ENCODE measurements at places on chromosomes 12 and 14.

DNA sequence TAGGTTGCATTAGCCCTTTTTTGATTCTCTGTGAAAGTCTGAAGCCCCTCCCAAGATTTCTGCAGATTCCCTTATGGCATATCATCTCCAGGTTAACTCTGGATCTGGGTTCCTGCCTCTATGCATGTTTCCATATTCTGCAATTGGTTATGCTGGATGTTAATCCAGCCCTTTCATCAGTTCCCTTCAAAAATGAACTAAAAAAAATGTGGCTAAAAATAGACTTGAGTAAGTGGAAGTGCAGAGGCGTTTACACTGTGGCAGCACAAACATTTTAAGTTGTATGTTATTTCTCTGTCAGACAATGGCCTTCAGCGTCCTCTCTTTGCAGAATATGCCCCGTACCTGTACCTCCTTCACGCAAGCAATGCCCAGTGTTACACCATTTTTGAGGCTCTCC lies 11.4 kb downstream of the MGST1 start:
- no peak for DNase-seq

- no peak for DNase-seq
Measured at GRCh38 chr12:91603060-91603459, 420.4 kb upstream of the DCN start.

DNA sequence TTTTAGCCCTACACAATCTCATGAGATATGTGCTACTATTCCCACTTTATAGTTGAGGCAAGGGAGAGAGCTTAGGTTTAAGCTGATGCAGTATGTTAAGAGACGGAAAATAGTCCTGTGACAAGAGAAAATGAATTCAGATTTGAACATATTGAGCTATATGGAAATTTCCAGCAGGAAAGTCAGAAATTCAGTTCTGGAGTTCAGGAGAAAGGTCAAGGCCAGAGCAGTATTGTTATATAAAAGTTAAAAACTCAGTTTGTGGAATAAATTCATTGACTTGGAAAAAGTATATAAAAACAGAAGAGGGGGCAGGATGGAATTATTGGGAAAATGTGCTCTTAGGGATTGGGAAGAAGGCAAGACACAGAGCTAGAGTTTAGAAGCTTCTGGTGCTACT lies 167.0 kb upstream of the GZMB start:
- no peak for DNase-seq

DNA sequence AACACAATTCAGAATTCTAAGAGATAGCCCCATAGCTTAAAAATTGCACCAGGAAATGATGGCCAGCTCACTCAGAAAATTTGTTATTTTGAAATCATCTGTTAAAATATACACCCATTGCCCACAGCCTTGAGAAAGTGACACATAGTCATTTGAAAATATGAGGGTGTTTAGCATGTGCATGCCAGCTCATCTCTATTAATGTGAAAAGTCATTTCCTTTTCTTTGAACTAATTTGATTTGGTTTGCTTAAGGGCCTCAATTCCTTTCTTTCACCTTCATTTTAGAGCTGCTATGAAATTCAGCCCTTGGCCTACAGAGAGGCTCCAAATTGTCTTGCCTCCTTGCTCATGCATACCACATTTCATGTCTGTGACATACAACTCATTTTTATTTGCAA lies 241.4 kb downstream of the PHLDA1 start:
- no peak for DNase-seq

- no peak for DNase-seq
Measured at GRCh38 chr14:29885988-29886387, 41.7 kb downstream of the PRKD1 start.

GRCh38 chr12:2294651-2295475 lies 242.1 kb downstream of the CACNA1C start:
- peak; percentile 77 for DNase-seq

DNA sequence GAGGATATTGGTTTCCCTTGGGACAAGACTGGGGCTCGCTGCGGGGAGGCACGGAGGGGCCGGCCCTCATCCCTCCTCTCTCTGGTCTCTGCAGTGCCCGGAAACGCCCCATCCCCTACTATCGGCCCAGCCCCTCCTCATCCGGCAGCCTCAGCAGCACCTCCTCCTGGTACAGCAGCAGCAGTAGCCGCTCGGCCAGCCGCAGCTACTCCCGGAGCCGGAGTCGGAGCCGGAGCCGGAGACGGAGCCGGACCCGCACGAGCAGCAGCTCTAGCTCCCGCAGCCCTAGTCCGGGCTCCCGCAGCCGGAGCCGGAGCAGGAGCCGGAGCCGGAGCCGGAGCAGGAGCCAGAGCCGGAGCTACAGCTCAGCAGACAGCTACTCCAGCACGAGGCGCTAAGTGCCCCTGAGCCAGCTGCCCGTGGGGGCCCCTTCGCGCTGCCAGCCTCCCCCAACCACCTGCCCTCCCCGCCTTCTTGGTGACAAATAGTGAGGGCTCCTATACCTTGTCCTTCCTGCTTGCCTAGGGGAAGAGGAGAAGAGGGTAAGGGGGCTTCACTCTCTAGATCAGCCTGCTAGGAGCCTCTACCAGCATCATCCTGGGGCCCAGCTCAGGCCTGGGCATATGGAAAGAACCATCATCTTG lies 22.2 kb upstream of the HSPB8 start:
- DNase-seq = no peak

GRCh38 chr12:13727707-13728195 lies 253.7 kb downstream of the GRIN2B start:
- no peak for DNase-seq

DNA sequence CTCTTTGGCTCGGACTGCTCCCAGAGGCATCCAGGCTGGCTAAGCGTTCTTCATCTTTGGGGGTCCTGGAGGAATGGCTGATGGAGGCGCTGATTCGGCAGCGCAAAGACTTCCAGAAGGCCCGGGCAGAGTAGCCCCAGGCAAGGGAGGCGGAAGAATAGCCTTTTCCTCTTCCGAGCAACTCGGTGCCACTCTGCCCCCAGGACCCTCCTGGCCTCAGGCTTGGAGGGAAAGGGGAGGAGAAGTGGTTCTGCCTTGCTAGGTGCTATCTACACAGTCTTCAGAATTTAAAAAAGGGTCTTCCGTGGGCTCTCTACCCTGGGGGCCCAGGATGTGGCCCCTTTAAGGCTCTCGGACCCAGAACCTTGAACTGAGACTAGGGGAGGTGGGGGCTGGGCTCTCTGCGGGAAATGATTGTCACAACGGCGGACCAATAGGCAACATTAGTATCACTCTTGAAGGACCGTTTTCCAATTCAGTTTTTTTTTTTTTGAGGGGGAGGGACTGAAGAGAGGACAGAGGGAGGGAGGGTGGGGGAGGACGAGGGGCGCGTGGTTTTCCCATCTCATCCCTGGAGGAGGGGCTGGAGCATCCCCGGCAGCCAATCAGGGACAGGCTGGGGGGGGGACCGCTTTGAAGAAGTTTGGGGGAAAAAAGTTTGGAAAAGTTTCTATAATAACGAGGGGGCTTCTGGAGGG lies at the start of gene NFATC4:
Gene NFATC4 (plus strand): TSS at position 671 of the 698 bp plus-strand sequence. CDS start 157 bp downstream, outside the sequence.
- peak; percentile 83 for DNase-seq

GRCh38 chr12:124131659-124132058 lies 158.6 kb downstream of the ZNF664 start:
- DNase-seq = no peak

DNA sequence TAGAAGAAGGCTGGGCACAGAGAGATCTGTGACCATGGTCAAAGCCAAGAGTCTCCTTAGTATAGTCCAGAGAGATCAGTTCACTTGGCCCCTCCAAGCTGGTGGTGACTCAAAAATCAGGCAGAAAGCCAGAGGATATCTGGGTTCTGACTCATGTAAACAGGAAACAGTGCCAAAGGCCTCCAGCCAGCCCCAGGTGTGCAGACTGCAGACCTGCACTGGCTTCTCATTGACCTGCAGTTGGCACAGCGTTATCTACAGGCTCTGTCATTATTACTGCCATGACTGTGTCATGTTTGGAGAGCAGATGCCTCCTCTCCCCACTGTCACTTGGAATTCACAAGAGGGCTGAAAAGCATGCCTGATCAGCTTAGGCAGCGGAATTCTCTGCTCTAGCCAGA lies 295.7 kb upstream of the PRKD1 start:
- peak; percentile 75 for DNase-seq

DNA sequence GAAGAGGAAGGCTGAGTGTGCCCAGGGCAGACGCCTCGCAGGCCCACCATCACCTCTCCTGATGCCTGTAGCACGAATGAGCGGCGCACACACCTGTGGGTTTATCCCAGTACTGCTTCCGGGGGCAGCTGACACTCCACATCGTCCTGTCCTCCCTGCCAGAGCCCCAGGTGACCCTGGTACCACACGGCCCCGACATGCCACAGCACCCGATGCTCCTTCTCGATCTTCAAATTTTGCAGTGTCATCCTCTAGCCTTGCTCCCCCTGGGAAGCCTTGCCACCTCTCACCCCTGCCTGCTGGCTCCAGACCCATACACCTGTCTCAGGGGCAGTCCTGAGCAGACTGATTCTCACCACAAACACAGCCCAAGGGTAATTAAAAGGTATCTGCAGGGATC lies 40.6 kb downstream of the ANO2 start:
- DNase-seq = no peak

GRCh38 chr12:78038986-78039385 lies 208.3 kb downstream of the NAV3 start:
- DNase-seq = no peak

DNA sequence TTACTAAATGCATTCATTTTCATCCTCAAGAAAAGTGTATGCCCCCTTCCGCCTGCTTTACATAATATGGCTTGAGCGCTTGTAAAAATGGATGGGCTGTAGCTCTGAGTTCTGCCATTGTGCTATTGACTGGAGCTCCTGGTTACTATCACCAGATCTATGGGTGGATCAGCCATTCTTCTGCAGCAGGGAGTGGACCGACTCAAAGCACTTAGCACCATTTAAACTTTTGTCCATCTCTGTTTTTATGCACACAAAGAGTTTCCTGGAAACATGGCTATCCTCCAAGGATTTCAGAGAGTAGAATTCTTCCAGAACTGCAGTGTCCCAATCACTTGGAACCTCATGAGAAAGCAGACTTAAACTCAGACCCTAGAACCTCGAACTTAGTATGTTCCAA lies 4.5 kb upstream of the NUMB start:
- DNase-seq = peak; percentile 54

GRCh38 chr12:6426882-6427671 lies 17.7 kb upstream of the CD27 start:
- no peak for DNase-seq

GRCh38 chr12:6041891-6042290 lies 82.6 kb downstream of the VWF start:
- DNase-seq = no peak

DNA sequence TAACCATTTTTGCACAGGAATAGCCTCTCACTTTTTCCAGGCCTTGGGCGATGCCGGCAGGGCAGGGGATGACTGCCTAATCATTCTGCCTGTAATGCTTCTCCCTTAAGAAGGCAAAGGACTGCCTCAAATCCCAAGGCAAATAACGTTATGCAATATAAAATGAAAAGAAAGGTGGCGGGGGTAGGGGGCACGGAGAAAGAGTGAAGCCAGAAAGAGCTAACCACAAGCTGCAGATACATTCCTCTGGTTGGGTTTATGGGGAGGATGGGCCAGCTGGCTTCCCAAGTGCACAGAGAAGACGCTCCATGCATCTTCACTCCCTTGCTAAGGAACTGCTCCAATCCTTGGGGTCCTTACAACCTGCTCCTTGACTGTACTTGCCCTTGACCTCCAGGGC lies 229.5 kb downstream of the FOXN3 start:
- no peak for DNase-seq

- DNase-seq = no peak
Measured at GRCh38 chr14:94685681-94686485, 73.7 kb downstream of the SERPINA3 start.

GRCh38 chr12:115873451-115874082 lies 403.9 kb downstream of the MED13L start:
- no peak for DNase-seq

DNA sequence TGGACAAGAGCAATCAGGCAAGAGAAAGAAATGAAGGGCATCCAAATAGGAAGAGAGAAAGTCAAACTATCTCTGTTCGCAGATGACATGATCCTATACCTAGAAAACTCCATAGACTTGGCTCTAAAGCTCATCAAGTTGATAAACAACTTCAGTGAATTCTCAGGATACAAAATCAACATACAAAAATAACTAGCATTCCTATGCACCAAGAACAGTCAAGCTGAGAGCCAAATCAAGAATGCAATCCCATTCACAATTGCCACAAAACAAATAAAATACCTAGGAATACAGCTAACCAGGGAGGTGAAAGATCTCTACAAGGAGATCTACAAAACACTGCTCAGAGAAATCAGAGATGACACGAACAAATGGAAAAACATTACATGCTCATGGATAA lies 417.5 kb upstream of the ATP2B1 start:
- no peak for DNase-seq

DNA sequence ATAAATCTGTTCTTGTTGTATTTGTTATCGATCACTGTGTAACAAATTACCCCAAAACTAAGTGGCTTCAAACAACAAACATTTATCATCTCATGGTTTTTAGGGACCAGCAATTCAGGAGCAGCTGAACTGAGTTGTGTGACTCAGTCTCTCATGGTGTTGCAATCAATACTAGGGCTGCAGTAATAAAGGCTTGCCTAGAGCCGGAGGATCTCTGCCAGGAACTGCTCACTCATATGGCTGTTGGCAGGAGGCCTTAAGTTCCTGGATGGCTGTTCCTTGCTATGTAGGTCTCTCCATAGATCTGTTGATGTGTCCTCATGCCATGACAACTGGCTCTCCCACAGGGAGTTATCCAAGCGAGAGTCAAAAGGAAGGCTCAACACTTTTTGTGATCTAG lies 3.8 kb upstream of the PSMC6 start:
- DNase-seq = peak; percentile 64

DNA sequence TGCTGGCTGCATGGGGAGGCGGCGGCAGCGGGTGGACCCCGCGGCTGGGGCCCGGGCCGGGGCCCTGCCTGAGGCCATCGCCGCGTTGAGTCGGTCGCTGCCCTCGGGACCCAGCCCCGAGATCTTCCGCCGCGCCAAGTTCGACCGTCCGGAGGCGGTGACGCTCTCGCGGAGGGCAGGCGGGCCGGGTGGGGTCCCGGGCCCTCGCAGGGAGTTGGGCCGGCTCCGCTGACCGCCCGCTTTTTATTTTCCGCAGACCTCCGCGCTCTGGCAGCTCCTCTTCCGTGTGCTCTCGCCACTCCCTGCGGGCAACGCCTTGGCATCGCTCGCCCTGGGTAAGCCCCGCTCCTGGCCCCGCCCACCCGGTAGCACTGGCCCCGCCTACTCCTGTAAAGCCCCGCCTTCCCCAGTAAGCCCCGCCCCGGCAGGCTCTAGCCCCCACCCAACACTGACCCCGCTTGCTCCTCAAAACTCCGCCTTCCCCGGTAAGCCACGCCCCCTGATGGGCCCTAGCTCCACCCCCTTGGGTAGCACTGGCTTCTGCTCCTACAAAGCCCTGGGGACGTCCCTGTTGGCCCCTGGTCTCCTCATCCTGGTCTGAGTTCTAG lies 424 bp downstream of the TEDC1 start:
- DNase-seq = peak; percentile 75
